ENCODE measurements at places on chromosomes 4 and X. TPM values are rescaled to one million over a fixed set of nuclear protein-coding genes. Genes with fewer than 3 reads are reported as not detected.

Gene CPLX1
- total RNA-seq, result 5.8 TPM

Gene USP17L11
- total RNA-seq, result not detected

Gene CT45A2
- not detected for total RNA-seq

Gene ABLIM2
- 13.9 TPM for total RNA-seq

Gene STOX2
- 8.1 TPM for total RNA-seq

Gene SASH3
- total RNA-seq, result 18.7 TPM

Gene SUPT20HL1
- total RNA-seq, result not detected

Gene HSFX2
- total RNA-seq, result not detected

Gene VSIG4
- 252 TPM for total RNA-seq

Gene NCBP2L
- 0.26 TPM for total RNA-seq

Gene RAB9B
- 1.6 TPM for total RNA-seq

Gene SHROOM2
- total RNA-seq, result 6.7 TPM

Gene HSFX3
- not detected for total RNA-seq

GRCh38 chr4:94924566-94924965 lies 166.8 kb downstream of the BMPR1B start:
- H3K4me1 ChIP-seq, result no peaks in the 10 kb centered on the region
- no peak for DNase-seq
- H3K4me3 ChIP-seq, result no peak overlapping the region
- no peaks in the 10 kb centered on the region for H3K36me3 ChIP-seq
- H3K27ac ChIP-seq, result no peak overlapping the region

- peaks cover 9% of the 10 kb centered on the region for H3K4me1 ChIP-seq
- no peak overlapping the region for H3K4me3 ChIP-seq
- DNase-seq, result no peak
- H3K27me3 ChIP-seq, result peaks cover 3% of the 10 kb centered on the region
- H3K27ac ChIP-seq, result no peak overlapping the region
Measured at GRCh38 chrX:118550792-118551191, 55.2 kb downstream of the DOCK11 start.

- no peaks in the 10 kb centered on the region for H3K27me3 ChIP-seq
- no peak for DNase-seq
- H3K27ac ChIP-seq, result no peak overlapping the region
- H3K4me3 ChIP-seq, result no peak overlapping the region
- peaks cover 9% of the 10 kb centered on the region for H3K4me1 ChIP-seq
- peaks cover 8% of the 10 kb centered on the region for H3K36me3 ChIP-seq
Measured at GRCh38 chr4:39346856-39347519, 19.2 kb downstream of the RFC1 start.

- no peak overlapping the region for H3K4me3 ChIP-seq
- no peaks in the 10 kb centered on the region for H3K36me3 ChIP-seq
- no peak for DNase-seq
Measured at GRCh38 chrX:137187540-137187939, 153.7 kb upstream of the GPR101 start.

DNA sequence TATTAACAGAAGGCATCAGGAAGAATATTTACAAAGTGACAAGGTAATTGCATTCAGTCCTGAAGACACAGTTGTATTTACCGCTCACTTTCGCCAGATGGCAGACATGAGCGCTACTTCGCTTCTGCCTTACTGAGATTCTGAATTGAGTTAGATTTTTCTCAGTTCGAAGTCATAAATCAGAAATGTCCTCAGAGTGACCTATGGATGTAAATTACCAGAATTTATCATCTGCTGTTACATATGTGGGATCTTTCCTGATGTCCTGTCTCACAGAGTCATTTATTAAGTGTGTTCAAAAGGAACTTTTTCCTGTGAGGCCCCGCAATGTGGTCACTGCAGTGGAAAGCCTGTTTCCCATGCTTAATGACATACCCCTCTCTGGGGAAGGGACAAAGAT lies 97.3 kb upstream of the DCLK2 start:
- no peak overlapping the region for H3K4me3 ChIP-seq
- no peaks in the 10 kb centered on the region for H3K36me3 ChIP-seq
- H3K4me1 ChIP-seq, result no peaks in the 10 kb centered on the region

DNA sequence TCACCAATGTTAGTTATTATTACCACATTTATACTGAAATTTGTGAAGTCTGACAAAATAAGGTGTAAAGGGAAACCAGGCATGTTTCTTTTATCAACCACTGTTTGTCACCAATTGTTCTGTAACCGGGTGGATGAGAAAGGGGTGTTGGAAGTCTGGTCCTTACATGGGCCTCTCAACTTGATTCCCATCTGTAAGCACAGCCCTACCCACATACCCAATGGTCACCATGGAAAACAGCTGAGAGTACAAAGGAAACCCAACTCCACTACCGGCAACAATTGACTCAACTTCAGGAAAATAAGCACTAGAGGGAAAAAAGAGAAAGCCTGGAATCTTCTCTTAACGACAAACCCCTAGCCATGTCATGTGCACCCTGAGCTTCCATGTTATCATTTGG lies 70.8 kb upstream of the PTCHD1 start:
- H3K27me3 ChIP-seq, result peaks cover 6% of the 10 kb centered on the region
- no peak for DNase-seq
- H3K4me3 ChIP-seq, result no peak overlapping the region
- H3K36me3 ChIP-seq, result no peaks in the 10 kb centered on the region
- no peak overlapping the region for H3K27ac ChIP-seq
- no peaks in the 10 kb centered on the region for H3K4me1 ChIP-seq

DNA sequence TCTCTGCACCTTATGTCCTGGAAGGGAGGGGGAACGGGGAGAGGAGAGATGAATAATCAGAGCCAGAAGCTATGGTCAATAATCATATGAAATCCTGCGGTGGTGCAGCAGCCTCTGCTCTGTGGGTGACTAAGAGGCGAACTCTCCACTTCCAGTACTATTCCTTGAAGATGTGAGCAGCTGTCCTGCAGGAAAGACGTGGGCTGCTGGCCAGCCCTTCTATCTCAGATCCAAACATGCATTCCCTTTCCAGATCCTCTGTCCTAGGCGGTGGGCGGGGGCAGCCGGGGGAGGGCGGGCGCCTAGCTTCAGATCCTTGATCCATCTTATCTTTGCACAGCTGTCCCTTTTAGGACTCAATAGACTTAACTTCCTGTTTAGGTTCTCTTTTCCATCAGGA lies 34.5 kb downstream of the SPINK2 start:
- no peaks in the 10 kb centered on the region for H3K4me1 ChIP-seq
- H3K27me3 ChIP-seq, result no peaks in the 10 kb centered on the region
- H3K27ac ChIP-seq, result no peak overlapping the region
- DNase-seq, result peak; percentile 56

- no peaks in the 10 kb centered on the region for H3K4me1 ChIP-seq
- H3K4me3 ChIP-seq, result no peak overlapping the region
- H3K36me3 ChIP-seq, result no peaks in the 10 kb centered on the region
Measured at GRCh38 chr4:85778632-85779131, 303.7 kb downstream of the ARHGAP24 start.

- H3K4me1 ChIP-seq, result no peaks in the 10 kb centered on the region
- DNase-seq, result no peak
- H3K27me3 ChIP-seq, result peaks cover 12% of the 10 kb centered on the region
- H3K27ac ChIP-seq, result no peak overlapping the region
Measured at GRCh38 chrX:113770806-113771205, 813.1 kb upstream of the HTR2C start.

DNA sequence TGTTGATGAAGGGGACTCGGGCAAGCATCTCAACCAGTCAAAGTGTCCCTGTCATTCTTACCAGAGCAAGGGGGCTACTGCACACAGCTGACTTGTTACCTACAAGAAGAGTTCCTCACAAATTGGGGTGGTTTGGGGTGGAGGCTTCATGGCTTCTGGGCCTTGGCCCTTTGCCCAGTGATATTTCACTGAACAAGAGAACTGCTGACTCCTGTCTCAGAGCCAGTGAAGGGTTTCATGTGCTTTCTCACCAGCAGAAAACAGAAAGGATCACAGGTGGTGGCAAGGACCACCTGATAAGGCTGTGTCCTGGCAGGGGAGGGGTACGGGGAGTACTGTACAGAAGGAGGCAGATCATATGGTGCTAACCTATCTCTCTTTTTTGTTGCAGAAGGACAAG lies 53.5 kb downstream of the DLG3 start:
- no peaks in the 10 kb centered on the region for H3K4me1 ChIP-seq
- no peaks in the 10 kb centered on the region for H3K27me3 ChIP-seq
- H3K27ac ChIP-seq, result no peak overlapping the region
- no peak overlapping the region for H3K4me3 ChIP-seq
